ENCODE measurements at places on chromosomes 11 and 22.

- DNase-seq: no peak
Measured at GRCh38 chr11:23765682-23766252, 731.1 kb upstream of the LUZP2 start.

GRCh38 chr22:33116841-33117547 lies 58.8 kb upstream of the SYN3 start:
- DNase-seq: no peak

- DNase-seq: no peak
Measured at GRCh38 chr11:128284634-128285033, 302.7 kb downstream of the ETS1 start.

- DNase-seq: no peak
Measured at GRCh38 chr11:21520244-21520643, 672.6 kb upstream of the ANO5 start.

GRCh38 chr22:30575859-30576258 lies 1.4 kb upstream of the GAL3ST1 start:
- no peak for DNase-seq

DNA sequence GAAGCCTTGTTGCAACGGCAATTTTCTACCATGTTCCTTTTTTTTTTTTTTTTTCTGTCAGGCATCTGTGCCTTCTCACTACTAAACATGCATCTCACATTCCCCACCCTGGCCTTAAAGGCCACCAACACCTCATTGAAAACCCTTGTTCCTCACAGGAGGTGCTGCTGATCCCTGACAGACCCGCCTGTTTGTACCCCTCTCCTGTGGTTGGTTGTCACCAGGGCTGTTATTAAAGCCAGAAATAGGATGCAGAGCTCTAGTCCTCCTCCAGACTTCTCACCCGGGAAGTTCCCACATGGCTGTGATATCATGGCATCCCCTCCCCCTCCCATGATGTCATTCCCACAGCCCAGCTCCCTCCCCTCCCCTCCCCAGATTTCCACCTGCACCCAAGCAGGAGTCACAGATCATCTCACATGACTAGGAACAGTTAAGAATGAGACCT lies 302.8 kb upstream of the NCAM1 start:
- DNase-seq: peak; percentile 51

- peak; percentile 52 for DNase-seq
Measured at GRCh38 chr11:2375964-2376551, 1.1 kb upstream of the CD81 start.

DNA sequence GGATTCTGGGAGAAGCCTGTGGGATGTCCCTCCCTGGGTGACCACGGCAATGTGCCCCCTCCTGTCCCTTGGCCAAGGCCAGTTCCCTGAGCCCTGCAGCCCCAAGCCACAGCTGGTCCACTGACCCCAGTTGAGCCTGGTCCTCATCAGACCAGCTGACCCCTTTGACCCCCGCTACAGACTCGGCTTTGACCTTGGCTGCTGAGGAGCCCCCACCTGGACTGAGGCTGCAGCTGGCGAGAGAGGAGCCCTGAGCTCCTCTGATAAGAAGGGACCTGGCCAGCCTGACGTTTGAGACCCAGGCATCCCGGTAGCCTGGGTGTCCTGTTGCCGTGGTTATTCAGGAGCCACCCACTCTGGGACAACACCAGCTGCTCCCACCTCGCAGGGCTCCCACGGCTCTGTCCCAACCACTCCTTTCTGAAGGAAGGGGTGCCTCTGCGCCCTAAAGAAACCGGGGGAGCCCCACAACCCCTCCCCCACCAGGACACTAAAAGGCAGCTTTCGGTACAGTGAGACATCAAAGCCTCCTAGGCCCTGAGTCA lies 3.0 kb downstream of the ASCL2 start:
- DNase-seq: no peak

DNA sequence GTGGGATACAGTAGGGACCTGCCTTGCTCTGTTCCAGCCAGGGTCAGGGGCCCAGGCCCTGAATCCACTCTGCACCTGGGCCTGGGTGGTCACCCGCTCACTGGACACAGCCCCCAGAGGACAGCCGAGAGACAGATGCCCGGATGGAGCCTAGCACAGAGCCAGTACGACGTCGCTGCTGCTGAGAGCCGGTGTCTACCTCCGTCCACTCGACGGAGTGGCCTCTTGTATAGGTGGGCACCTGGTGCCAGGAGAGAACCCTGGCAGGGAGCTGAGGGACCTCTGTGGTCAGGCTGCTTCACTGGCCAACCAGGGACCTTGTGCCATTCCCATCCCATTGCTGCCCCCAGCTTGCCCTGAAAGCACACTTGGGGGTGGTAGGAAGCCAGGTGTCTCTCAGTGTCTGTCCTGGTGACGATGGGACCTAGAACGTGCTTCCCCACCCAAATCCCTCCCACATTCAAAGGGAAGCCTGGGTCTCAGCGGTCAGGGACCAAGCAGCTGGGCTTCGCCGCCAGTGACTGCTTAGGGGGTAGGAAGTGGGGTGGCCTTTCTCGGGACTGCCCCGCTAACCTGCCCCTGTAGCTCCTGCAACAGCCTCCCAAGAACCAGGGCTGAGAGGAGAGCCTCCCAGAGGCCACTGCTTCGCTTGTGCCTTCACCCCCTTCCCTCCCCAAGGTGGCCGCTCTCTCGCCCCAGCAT lies 10.3 kb upstream of the CERK start:
- DNase-seq: no peak

- no peak for DNase-seq
Measured at GRCh38 chr11:64726867-64727530, 4.0 kb upstream of the NRXN2 start.

- DNase-seq: no peak
Measured at GRCh38 chr11:33303541-33303940, 46.4 kb downstream of the HIPK3 start.

DNA sequence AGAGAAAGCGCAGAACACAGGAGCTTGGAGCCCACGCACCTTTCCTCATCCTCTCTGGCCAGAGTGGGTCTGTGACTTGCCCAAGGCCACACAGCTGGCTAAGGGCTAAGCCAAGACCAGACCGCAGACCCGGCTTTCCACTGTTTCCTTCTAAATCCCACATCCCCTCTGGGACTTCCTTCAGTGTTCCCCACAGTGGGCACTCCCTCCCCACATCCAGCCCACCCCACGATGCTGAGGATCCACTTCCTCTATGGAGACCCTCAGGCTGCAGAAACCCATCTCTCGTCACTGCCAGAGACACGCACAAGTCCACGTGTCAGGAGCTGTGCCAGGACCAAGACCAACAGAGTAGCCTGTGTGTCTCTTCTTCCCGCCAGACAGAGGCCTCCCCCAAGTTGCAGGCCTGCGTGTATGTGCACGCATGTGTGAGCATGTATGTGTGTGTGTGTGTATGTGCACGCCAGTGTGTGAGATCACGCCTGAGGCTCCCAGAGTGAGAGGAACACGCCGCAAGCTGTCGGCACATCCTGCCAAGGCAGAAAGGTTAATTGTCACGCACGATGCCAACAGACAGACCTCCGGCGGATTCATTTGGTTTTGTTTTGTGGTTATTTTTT lies 21.6 kb downstream of the PDGFB start:
- DNase-seq: no peak

Measured in left kidney (tissue), 8 donors.